ENCODE measurements at places on chromosomes 7 and 10.
A peak's percentile ranks its signal among the peaks of the same experiment; 100 is the strongest.

- peak; percentile 43 for DNase-seq
These were observed 116.8 kb downstream of the ABLIM1 start for GRCh38 chr10:114541081-114541796.

DNA sequence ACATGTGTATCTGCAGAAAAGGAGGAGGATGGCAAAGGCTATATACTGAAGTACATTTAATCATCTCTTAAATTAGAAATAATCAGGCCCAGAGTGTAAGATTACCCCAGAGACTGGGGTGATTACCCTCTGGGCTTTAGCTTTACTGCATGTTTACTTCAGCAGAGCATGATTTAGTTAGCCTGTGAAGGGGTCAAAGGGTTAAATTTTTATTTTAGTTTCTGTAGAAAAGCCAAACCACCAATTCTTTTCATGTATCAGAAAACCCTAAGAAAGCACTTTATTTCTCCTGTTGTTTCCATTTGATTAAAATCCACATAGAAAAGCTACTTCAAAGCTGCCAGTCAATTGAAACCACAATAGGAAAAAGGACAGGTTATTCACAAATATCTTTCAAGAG, 101.5 kb upstream of the LSM8 start:
- no peak for DNase-seq

DNA sequence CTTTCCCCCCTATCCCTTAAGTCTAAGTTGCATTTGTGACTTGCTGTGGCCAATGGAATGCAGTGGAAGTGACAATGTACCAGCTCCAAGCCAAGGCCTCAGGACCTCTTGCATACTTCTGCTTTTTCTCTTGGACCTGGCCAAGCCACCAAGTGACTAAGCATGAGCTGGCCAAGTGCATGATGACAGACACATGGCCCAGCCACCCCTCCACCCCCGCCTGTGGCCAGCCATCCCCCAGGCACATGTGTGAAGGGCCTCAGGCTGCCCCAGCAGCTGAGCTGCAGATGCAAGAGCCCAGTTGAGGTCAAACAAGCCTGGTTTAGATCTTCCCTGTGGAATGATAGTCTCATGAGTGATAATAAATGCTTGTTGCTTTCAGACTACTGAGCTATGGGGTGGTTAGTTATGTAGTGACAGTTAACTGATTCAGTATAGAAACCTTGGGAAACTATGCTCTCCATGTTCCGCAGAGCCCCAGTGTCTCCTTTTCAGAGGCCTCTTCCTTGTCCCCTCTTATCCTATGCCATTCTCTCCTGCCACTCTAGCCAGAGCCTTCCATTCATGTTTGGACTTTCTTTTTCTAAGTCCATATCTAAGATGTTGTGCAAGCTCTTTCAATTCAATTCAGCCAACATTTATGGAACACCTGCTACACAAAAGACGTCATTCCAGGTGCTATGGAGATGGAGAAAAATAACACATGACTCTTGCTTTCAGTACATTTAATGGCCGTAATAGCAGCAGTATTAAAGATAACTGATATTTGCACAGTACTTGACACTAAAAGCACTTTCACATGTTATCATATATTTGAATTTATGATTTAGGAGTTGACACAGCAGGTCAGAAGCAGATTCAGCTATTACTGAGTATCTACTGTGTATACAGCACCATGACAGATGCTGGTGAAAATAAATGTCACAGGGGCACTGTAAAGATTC, 55.5 kb upstream of the LOXL4 start:
- DNase-seq = no peak

GRCh38 chr10:73798087-73798486, 12.7 kb downstream of the ZSWIM8 start:
- no peak for DNase-seq

- no peak for DNase-seq
These were observed 117.3 kb upstream of the CDK6 start for GRCh38 chr7:92953657-92954056.

DNA sequence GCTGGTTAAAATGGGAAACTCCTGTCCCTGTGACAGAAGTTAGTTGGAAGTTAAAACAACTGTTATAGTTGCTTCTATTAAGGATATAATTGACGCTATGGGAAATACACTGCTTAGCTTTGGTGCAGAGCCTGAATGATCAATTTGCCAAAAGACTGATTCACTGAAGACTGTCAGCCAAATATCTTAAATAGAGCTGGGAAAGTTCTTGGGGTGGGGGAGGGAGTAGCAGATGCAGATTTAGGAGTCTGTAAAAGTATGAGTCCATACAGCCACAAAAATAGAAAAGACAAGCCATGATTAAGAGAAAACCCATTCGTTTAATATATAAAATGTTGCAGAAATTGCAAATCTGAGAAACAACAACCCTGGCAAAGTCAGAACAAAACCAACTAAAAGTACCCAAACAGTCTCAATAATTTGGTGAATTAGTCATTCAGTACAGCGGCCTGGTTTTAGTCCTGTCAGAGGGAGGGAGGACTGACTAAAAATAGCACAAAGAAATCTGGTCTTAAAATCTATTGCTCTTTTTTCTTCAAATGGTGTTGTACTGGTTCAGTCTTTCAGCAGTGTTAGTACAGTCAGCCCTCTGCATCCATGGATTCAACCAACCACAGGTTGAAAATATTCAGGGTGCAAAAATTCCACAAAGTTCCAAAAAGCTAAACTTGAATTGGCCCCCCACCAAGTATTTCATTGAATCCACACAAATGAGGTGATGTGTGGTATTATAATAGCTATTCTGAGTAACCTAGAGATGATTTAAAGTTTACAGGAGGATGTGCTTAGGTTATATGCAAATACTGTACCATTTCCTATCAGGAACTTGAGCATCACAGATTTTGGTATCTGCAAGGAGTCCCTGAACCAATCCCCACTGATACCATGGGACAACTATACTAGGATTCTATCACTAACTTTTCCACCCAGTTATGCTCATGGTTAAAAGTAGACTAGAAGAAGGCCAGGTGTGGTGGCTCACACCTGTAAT, 30.0 kb downstream of the STK17A start:
- no peak for DNase-seq

- no peak for DNase-seq
These were observed 120.0 kb downstream of the ATXN7L1 start for GRCh38 chr7:105756367-105756766.

DNA sequence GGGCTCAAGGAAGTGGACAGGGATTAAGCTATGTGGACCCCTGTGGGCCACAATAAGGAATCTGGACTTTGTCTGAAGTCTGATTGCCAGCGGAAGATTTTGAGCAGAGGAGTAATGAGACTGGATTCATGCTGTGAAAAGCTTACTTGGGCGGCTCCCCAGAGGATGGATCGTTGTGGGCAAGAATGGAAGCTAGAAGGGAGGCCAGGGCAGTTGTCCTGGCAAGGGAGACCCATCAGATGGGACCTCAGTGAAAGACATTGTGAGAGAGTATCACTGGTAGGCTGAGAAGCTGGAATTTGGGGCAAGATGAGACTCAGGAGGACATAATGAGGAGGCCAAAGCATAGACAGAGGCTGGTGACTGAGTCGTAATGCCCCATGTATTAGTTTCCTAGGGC, 15.6 kb downstream of the ABCC2 start:
- DNase-seq = no peak

- no peak for DNase-seq
These were observed 110.1 kb downstream of the SMURF1 start for GRCh38 chr7:99033765-99034164.

DNA sequence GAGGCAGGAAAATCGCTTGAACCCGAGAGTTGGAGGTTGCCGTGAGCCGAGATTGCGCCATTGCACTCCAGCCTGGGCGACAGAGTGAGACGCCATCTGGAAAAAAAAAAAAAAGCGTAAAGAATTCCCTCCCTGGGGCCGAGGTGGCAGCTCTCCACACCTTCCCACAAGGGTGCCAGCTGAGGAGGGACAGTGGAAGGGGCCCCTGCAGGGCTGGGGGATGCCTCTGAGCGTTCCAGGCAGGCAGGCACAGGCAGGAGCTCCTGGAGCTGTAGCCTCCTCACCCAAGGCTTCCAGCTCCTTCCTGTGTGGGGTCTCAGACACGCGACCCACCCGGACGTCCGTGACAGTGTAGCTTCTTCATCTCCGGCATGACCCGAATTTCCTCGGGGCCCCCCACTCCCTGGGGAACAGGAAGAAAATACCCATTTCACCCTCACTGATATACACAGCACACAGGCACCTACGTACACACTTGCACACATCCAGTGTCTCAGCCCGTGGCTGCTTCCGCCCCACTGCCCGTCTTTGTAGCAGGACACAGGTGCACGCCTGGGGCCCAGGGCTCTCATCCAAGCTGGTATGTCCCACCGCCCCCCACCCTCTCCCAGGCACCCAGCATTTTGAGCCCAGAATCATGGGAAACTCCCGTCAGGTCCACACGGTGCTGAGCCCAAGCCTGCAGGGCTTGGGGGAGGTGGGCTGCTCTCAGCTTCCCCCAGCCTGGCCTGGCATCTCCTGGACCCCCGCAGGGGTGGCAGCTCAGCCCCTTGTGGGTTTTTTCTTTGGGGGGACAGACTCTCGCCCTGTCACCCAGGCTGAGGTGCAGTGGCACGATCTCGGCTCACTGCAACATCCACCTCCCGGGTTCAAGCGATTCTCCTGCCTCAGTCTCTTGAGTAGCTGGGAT, 25.7 kb downstream of the GRIFIN start:
- DNase-seq = no peak

DNA sequence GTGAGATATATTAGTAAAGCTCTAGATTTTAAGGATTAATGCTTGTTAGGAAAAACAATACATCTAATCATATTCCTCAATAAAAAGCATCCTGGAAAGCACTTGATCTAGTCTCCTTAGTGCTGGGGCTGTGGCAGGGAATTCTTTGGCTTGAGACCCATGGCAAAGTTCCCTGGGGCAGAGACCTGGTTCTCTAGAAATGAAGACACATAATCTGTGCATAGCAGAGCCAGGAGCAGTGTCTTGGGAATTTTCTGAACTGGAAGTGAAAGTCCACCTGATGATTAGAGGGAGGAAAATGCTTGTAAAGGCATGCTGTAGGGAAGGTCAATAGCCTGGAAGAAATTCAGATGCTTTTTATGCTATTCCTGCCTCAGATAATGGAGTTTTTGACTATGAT, 247.4 kb downstream of the CDK14 start:
- no peak for DNase-seq

GRCh38 chr7:158956805-158957509, 100.6 kb downstream of the DYNC2I1 start:
- no peak for DNase-seq

DNA sequence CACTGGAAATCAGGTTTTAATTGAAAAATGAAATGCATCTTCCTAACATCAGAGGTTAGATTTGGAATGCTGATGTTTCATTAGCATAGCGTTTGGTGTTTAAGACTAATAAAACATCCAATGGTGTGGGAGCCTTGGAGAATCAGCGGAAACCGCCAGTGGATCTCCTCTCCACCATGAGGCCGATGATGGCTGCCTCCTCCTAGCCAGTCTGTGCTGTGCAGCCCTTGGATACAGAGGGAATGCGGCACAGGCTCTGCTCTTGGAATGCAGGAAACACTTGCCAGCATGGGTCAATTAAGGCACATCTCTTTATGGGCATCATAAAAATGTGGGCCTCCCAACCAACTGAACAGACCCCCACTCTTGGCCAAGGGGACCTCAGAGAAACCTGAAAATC, 259.9 kb downstream of the GLRX3 start:
- no peak for DNase-seq

Data from activated CD8-positive, alpha-beta memory T cell treated with anti-CD3 and anti-CD28 coated beads for 1 hour (primary cell).